D341Med (cell line): ENCODE measurements at places on chromosomes 13 and 19.

DNA sequence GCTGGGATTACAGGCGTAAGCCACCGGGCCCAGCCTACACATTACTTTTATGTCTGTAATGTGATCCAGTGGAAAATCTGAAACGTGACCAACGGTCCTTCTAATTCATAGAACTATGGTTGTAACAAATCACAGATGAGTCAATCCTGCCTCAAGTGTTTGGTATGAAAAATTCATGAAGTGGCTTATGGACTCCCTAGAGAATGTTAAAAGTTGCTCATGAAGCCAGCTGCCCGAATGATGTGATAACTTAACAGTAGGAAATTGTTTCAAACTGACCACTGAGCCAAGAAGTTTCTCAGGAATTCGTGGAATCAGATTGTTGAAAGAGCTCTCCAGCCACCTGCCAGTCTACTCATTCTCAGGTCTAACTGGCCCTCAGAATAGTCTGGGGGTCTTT is 59.4 kb upstream of the FARP1 start:
- DNase-seq: no peak

DNA sequence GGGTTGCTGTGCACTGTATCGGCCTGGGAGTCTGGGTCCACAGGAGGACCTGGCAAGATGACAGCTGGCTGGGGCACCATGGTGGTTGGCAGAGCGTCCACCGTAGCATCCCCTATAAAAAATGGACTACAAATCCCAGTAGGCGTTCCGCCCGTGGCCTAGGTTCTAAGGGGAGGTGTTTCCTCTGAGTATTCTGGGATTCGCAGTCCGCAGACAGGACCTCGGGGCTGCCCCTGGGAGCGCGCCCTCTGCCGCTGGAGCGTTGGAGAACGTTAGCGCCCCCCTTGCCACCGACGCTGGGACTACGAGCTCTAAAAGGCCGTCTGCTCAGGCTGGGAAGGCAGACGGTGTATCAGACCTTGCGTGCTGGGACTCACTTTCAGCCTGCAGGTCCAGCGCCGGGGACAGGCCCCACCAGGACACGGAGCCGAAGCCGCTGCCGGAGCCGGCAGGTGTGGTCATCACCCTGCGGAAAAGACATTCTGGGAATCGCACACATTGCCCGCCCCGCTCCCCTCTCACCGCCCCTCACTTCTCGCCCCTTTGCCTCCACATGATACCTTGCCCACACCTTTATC is 372 bp downstream of the DNAAF3 start:
- DNase-seq: peak; percentile 83

GRCh38 chr19:35164418-35164817 is 9.9 kb downstream of the FXYD5 start:
- DNase-seq: no peak

- DNase-seq: no peak
Measured at GRCh38 chr13:113053801-113054604, 51.6 kb upstream of the F7 start.

- no peak for DNase-seq
Measured at GRCh38 chr19:28019371-28019770, 1193.6 kb downstream of the UQCRFS1 start.

DNA sequence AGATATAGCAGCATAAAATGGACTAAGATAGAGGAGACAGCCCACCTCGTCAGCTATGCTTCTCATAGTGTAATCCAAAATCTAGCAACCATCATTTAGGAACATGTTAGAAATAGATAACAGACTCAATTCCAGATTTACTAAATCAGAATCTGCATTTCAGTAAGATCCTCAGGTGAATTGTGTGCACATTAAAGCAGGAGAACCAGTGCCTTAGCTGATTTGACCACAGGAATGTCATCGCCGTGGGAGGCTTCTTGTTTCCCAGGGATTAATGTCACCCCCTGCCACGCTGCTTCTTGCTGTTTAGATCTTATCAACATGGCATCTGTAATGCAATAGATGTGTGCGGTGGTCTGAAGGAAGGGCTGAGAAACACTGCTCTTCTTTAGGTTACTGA is 84.0 kb downstream of the GPC5 start:
- no peak for DNase-seq

DNA sequence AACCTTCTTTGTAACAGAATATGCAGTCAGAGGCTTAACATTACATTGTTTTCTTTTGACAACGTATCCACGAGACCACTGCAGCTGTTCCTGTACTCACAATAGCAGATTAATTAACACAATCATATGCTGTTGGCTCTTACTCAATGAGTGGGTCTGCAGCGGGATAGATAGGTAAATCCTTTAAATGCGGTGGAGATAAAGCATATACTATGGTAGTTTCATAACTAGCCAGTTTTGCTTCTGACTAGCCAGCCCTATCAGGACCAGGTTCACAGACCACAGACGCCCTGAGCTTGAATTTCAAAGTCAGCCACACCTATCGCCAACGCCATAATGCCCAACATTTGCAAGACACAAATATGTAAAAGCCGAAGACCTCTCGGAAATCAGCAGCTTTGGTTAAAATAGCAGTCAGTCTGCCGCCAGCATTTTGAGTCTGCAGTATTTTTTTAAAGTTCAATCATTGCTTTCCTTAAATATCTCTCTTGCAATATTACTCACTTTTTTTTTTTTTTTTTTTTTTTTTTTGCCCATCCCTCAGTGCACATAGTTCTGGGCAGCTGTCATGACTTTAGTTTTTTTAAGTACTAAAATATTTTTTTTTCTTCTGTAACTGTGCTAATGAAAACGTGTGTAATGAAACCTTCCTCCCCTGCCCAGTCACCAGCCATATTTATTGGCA is 120.5 kb downstream of the ZNF536 start:
- peak; percentile 61 for DNase-seq

DNA sequence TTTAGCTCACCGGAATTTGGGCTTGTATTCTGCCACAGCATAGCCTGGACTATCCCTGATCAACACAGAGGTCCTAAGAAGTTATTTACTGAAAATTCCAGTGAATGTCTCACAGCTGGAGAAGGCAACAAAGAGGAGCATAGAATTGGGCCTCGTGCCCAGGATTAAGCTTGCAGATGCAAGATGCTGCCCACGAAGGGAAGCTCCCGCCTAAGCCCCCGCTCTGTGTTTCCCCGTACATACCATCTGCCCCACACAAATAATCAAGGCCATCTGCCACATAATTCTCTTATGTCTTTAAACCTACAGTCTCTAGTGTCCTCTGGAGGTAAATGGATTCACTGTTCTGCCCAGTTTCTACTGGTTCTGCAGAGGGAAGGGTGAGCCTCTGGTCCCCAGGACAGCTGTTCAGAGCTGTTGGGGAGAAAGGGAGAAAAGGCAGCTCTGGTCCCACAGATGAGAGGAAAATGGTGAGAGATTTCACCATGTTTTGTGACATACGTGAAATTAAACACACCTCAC is 7.4 kb upstream of the TPP2 start:
- DNase-seq: peak; percentile 80

DNA sequence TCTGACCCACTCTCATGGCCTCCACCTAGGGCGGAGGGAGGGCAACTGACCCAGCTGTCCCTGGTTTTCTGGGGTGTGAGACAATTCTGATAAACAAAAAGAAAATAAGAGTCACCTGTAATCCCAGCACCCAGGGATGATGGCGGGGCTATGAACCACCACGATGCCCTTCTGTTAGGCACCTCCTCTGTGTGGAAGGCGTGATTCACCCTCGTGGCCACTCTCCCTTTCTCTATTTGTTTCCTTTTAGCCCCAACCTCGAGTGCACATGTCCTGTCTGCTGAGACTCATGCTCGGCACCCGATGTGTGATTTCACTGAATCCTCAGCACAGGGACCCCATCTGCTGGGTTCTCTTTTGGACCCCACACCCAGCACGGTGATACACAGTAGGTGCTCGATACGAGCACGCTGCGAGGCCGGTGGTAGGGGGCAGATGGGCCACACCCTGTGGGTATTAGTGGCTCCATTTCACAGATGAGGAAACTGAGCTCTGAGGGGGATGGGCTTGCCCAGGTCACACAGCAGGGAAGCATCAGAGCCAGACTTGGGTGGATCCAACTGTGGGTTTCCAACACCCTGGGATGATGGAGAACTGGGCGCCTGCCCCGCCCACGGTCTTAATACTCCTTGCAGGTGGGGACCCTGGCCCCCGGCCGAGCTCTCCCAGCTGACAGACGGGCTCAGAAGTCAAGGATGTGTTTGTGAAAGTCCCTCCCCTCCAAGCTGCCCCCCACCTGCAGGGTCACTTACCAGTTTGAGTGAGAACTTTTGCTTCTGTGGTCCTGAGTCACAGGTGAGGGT is 24.9 kb downstream of the VRK3 start:
- DNase-seq: no peak

DNA sequence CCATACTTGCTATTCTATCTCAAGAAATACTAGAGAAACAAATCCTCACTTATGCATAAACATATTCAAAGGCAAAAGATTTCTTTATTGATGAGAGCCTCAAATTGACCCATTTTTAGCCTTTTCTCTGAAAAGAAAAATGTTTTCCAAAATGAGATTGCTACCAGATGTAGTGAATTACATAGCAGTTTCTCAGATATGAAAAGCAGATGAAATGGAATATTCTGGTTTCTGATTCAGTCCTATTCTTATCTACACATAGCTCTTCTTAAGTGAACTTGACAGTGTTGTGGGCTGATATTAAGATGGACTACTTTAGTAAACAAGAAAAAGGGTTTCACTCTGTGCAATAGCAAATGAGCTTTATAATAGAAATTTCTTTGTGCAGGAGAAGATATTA is 183.5 kb downstream of the DNAJC15 start:
- no peak for DNase-seq

GRCh38 chr13:46593398-46593797 is 40.4 kb downstream of the LRCH1 start:
- DNase-seq: no peak

GRCh38 chr19:49059053-49059452 is 1.5 kb upstream of the CGB7 start:
- no peak for DNase-seq

GRCh38 chr13:97327506-97328221 is 105.5 kb downstream of the MBNL2 start:
- DNase-seq: no peak

GRCh38 chr19:55047951-55048350 is 9.9 kb upstream of the GP6 start:
- no peak for DNase-seq

DNA sequence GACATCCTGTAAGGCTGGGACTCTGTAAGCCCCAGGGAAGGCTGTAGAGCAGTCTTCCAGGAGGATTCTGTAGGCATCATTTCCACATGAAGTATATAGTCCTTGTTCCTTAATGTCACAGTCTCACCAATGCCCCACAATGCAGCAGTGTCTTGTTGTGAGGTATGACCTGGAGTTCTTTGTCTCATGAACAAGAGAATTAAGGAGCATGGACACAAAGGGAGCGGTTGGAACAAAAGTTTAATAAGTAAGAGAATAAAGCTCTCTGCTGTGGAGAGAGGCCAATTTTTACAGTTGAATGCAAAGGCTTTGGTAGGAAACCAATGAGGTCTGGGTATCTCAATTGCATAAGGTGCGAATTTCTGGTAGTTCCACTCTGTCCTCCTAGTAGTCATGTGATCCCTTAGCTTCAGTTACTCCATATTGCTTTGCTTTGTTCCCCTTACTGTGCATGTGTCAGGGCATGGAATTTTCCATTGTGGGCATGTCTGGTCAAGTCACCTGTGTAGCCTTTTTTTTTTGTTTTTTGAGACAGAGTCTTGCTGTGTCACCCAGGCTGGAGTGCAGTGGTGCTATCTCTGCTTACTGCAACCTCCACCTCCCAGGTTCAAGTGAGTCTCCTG is 124.3 kb upstream of the TMTC4 start:
- no peak for DNase-seq

GRCh38 chr13:112619730-112620631 is 32.0 kb upstream of the TUBGCP3 start:
- no peak for DNase-seq

GRCh38 chr13:21043898-21044297 is 17.5 kb downstream of the LATS2 start:
- DNase-seq: no peak

DNA sequence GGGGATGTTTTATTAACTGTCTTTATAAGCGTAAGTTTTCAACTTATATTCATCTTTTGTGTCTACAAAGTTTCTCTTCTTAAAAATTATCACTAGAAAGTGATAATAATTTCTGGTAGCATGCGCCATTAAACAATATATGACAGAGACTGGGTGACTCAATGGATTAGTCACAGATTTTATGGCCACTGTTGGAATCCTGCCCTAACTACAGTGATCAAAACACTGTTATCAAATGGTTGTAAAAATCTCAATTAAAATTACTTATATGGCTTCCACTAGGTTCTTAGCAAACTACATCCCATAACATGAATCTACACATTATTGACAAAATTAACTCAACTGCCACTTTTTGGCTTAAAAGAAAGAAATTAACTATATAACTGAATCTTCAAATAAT is 350.0 kb downstream of the DACH1 start:
- DNase-seq: no peak

- DNase-seq: no peak
Measured at GRCh38 chr19:6340493-6341201, 7.2 kb upstream of the ACER1 start.
